ENCODE measurements at places on chromosomes 1 and 21.
A peak's percentile ranks its signal among the peaks of the same experiment; 100 is the strongest.

GRCh38 chr1:160797861-160798273, 1.9 kb downstream of the LY9 start:
- H3K27ac ChIP-seq: peak overlapping the region; percentile 96
- DNase-seq: peak; percentile 54

GRCh38 chr1:241918879-241919278, 38.7 kb upstream of the BECN2 start:
- H3K4me1 ChIP-seq: no peaks in the 10 kb centered on the region
- no peaks in the 10 kb centered on the region for H3K36me3 ChIP-seq
- no peak for DNase-seq
- no peaks in the 10 kb centered on the region for H3K27me3 ChIP-seq
- H3K27ac ChIP-seq: no peak overlapping the region
- no peak overlapping the region for H3K4me3 ChIP-seq

DNA sequence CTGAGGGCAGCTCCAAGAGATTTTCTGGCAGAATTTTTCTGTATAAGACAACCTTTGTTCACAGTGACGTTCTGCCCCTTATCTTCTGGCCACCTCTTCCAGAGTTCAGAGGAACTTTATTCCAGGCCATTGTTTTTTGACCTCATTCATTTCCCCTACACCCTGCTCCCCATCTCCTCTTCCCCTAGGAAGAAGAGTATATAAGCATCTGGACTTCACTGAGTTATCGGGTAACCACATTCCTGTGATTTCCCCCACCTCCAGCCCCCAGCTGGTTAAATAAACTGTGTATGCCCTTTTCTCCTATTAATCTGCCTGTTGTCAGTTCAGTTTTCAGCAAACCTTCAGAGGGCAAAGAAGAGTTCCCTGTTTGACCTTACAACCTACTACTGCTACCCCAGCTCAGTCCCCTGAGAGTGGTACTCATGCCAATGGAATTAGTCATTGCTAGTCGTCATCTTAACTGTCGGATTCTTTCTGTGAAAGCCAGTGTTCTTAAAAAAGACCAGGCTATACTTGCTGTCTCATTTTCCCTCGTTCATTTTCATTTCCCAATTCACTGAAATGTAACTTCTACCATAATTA, 14.3 kb upstream of the ALG14 start:
- DNase-seq: no peak
- no peak overlapping the region for H3K4me3 ChIP-seq

DNA sequence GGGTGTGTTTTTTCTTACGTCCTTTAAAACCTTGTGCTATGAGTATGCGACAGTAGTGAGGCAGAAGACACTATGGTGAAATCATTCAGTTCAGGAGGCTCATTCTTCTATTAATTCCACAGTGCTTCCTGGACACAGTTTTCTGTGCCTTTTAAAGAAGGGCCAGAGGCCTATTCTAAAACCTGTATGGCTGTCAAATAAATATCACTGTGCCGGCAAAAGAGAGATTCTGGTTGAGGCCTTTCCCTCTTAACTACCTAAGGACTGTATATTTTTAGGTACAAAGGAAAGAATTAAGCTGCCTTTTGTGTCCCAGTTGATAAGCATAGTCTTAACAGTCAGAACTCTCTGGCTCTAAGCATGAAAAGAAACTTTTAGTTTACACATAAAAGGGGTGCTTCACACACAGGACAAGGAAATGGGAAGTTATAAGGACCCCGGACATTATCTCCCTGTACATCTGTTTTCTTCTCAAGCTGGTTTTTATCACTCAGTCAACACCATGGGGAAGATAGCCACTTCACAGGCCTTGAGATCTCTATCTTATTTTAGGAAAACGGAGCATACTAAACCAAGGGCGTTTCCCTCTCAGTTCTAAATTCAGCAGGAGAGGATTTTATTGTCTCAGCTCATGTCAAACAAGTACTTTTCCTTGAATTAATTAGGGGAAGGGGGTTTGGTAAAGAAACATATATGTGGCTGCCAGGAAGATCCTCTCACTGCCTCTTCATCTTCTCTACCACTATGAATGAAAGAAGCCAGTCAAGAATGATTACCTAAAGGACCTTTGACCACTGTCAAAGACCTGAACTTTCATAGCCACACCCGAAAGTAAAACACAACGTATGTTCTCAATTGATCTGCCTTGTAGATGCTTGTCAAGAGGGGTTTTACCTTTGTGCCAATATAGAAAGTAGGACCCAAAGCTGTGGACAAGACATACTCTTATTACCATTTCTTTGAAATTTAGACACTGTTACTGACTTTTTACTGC, 71.4 kb upstream of the HSPA13 start:
- no peak for DNase-seq
- peaks cover 25% of the 10 kb centered on the region for H3K4me1 ChIP-seq
- no peaks in the 10 kb centered on the region for H3K36me3 ChIP-seq
- no peak overlapping the region for H3K4me3 ChIP-seq
